Umbilical cord (tissue), 2 donors: ENCODE measurements at places on chromosomes 3 and 15. TPM values are rescaled to one million over a fixed set of nuclear protein-coding genes. Genes with fewer than 3 reads are reported as not detected.
A peak's percentile ranks its signal among the peaks of the same experiment; 100 is the strongest.

EPHB1 gene
- 0.72 TPM for total RNA-seq

ANKDD1A gene
- total RNA-seq = 5.3 TPM

SLC12A1 gene
- 33.5 TPM for total RNA-seq

AGBL1 gene
- total RNA-seq = 4.8 TPM

ACSBG1 gene
- 1.2 TPM for total RNA-seq

P2RY14 gene
- 8.9 TPM for total RNA-seq

GRCh38 chr15:65336493-65337435, 32.3 kb downstream of the RNU5B-1 start:
- no peak for DNase-seq

GRCh38 chr3:110656394-110657025, 415.1 kb upstream of the NECTIN3 start:
- no peak for DNase-seq

DNA sequence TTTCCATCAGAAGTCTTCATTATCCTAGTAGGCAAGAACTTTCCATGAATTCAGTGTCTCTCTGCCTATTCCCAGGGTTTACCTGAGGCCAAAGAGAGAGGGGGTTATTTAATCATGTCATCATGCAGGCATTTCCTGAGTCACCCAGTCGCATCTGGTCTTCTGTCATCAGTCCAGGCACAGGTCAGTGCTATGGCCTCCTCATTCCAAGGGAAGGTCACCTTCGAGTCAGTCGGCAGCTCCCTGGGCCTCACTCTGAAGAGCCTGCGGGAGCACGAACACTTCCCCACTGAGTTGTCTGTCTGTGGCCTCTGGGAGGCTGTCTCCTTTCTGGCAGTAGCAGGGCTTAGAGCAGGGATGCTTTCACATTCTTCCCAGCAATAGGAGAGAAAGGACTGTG, 26.2 kb upstream of the LRTM1 start:
- peak; percentile 57 for DNase-seq

GRCh38 chr3:112011376-112011940, 12.7 kb downstream of the TAGLN3 start:
- no peak for DNase-seq

DNA sequence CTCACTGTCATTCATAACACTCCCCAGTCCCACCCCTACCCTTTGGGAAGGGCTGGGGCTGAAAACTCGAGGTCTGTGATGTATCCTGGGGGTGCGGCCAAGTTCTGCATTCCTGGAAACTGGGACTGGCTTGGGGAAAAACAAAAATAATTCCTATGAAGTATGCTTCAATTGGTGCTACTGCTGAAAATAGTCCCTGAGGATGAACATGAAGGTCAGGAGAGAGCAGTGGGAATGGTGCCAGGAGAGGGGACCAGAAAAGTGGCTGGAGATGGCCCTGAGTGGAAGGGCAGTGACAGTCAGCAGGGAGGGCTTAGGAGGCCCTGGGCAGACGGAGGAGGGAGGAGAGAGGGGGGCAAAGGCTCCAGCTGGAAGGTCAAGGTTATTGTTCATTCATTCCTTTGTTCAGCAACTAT, 4.8 kb upstream of the ISLR start:
- peak; percentile 68 for DNase-seq

DNA sequence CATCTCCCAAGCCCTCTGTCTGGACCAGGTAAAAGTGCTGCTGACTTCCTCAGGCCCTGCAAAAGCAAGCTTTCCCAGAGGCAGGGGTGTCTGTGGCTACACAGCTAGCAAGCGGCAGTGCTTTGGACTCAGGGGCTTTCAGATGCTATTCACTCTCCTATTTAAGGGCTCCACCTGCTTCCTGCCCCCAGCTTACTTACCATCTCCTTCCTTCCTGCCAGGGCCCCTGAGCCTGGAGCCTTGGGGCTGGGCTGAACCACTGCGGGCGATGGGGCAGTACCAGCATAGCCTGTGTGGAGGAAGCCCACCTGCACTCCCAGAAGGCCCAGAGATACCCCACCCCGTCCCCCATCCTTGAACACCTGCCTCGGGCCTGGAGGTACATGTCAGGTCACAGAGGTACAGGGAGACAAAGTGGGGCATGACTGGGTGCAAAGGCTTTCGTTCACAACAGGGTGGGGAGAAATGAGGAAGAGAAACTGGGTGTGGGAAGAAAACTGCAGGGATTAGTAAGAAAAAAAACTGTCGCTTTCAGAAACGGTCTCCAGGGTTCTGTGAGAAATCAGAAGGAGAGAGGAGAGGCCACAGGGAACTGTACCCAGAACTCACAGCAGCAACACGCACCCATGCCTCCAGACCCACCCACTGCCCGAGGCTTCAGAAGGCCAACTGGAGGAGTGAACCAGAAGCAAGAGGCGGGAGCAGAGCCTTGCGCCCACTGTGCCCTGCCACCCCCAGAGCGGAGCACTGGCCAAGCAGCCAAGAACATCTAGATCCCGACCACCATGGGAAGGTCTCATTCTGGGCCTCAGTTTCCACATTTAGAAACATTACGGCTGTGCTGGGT, 49.5 kb downstream of the CCDC12 start:
- DNase-seq = no peak

- DNase-seq = peak; percentile 32
Measured at GRCh38 chr3:6396631-6397030, 464.3 kb upstream of the GRM7 start.

GRCh38 chr15:89186803-89187202, 34.6 kb downstream of the RLBP1 start:
- DNase-seq = no peak

DNA sequence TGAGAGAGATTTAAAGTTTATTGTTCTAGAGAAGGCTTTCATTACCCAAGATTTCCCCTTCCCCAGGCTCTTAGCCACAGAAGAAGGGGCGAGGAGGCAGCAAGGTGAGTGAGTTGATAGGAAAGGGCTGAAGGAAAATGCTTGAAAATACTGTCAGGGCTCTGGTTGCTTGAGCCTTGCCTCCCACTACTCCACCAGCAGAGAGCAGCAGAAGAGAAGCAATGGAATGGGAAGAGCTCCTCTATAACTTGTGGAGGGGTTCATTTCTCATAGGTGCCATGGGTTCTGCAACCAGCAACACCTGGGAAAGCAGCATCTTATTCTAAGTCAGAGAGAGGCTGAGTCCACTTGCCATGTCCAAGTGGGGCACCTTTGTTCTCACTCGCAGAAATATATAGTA, 184.0 kb upstream of the CNTN6 start:
- DNase-seq = peak; percentile 3

- DNase-seq = no peak
Measured at GRCh38 chr3:123301331-123302184, 99.8 kb downstream of the SEC22A start.

GRCh38 chr3:160369784-160370183, 29.2 kb downstream of the IFT80 start:
- no peak for DNase-seq

- no peak for DNase-seq
Measured at GRCh38 chr15:70504988-70505387, 258.4 kb downstream of the UACA start.

- peak; percentile 92 for DNase-seq
Measured at GRCh38 chr3:81920816-81921215, 159.4 kb upstream of the GBE1 start.

DNA sequence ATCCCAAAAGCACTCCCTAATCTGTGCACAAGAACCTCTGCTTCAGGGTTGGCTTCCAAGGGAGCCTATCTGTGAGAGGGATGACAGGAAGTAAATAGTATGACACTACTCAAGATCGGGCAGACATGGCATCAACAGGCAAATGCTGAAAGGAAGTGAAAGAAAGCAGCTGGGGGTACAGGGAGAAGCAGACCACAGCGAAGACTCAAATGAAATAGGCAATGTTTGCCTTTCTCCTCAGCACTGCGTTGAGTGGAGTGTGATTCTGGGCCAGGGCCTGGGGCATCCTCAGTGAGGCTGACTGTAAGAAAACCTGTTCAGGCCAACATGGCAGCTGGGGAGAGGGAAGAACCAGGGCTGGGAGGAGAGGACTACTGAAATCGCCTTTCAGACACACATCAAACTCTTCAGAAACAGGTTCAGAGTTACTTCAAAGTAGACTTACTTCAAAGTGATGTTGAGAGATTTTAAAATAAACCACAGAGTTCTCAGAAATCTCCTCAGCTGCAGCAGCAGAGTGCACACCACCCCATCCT, 96.6 kb downstream of the SLC9A9 start:
- no peak for DNase-seq

GRCh38 chr3:76754247-76754646, 285.7 kb upstream of the ROBO2 start:
- peak; percentile 0 for DNase-seq

DNA sequence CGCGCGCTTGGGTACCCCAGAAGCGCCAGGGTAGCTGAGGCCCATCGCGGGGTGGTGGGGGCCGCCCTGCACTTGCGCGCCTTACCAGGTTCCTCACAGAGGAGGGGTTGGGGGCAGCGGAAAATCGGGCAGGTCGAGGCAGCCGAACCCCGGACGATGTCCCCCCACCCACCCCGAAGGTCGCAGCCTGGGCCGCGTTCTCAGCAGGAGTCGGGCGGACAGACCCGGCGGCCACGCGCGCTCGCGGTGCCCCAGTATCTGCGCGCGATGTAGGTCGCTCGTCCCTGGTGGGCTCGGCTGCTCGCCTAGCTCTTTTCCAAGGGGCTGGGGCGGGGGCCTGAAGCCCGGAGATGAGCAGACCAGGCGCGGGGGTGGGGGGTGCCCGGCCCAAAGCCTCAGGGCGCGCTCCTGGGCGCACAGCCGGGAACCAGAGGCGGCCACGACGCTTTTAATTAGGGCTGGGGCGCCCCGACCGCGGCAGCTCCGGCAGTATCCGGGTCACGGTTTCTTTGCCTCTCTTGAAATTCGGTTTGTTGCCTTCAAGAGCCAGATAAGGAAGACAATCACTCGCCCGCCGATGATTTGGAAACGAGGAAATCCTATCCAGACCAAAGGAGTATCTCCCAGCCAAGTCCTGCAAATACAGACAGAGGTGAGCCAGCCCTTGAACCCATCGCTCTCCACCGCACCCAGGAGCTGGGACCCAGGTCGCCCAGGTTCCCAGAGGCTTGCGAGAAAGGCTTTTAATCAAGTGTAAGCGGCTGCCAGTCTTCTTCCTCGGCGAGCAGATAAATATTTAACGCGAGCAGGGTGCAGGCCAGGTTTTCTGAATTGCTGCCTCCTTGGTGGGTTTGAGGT, 4.6 kb downstream of the SKOR1 start:
- no peak for DNase-seq

DNA sequence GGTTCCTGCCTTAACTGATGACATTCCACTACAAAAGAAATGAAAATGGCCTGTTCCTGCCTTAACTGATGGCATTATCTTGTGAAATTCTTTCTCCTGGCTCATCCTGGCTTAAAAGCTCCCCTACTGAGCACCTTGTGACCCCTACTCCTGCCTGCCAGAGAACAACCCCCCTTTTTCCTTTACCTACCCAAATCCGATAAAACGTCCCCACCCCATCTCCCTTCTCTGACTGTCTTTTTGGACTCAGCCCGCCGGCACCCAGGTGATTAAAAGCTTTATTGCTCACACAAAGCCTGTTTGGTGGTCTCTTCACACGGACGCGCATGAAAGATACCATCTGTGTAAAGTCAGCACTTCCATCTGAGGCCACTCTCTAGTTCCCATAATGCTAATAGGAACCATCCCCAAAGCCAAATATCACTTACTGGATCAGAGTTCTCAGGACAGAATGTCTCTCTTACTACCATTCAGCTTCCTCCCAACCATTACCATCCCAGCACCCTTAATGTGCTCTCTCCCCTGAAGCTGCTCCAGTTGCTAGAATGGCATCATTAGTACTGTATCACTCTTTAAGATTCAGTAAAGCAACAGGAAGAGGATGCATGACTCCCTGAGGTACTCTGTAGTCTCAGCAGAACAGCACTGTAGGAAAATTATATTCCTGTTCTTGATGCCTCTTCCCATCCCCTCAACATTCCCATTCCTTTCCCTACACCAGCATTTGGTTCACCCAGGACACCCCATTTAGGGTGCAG, 2.3 kb upstream of the HRG start:
- no peak for DNase-seq

- no peak for DNase-seq
Measured at GRCh38 chr3:52609316-52609815, 73.0 kb downstream of the UQCC5 start.

- peak; percentile 94 for DNase-seq
Measured at GRCh38 chr3:146166415-146166821, 5.4 kb upstream of the PLOD2 start.

DNA sequence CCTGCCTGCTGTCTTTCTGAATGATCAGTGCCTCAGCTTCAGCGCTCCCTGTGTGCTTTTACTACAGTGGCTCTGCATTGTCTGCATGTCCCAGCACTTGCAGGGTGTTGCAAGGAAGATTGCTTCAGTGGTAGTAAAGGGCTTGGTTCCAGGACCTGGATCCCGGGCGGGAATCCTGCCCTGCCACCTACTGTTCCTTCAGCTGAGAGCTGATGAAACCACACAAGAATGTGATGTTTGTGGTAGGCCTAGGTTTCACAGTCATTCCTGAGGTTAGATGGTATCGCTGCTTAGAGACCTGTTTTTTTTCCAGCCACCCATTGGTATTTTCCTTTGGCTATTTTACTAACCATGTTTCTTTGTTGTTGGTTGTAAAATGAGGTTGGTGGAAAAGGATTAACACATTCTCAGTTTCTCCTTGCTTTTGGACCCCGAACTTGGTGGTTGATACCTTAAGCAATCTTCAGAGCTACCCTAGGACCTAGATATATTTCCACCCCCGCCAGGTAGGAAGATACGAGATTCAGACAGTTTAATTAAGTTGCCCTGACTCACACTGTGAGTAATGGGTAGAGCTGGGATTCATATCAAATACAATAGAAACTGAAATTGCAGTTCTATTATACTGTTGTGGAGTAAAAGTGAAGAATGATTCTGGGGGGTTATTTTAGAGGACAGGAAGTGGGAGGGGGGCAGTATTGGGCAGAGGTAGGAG, 11.4 kb downstream of the GPR87 start:
- DNase-seq = peak; percentile 81

GRCh38 chr15:95176794-95177577, 945.6 kb downstream of the MCTP2 start:
- DNase-seq = no peak

GRCh38 chr3:108090049-108090700, 656 bp downstream of the CD47 start:
- DNase-seq = peak; percentile 67

GRCh38 chr3:104133630-104134029, 1233.1 kb upstream of the ALCAM start:
- no peak for DNase-seq

- DNase-seq = no peak
Measured at GRCh38 chr15:69424001-69424400, 9.9 kb downstream of the KIF23 start.

DNA sequence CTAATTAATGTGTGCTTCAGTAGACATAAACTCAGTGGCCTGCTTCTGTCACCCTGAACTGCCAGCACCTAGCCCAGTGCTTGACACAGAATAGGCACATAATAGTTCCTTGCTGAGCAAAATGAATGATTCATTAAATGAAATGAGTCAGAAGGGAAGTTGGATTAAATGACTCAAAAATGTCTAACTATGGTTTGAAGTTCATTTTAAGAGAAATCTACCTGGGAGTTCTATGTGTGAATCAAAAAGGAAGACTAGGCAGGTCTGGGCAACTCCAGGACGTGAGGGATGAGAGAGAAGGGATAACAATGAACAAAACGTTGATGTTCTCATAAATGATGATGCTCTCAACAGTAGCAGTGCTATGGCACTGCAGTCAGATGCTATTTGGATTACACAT, 175.0 kb downstream of the CFAP20DC start:
- DNase-seq = no peak
